Caudate nucleus (tissue), 63 donors: ENCODE measurements at places on chromosomes 1 and 21.

GRCh38 chr1:211326528-211327345, at the start of gene TRAF5:
Gene TRAF5 (plus strand): TSS chr1:211326833. CDS start chr1:211353240, 26,407 bp downstream.
- no peak for DNase-seq

DNA sequence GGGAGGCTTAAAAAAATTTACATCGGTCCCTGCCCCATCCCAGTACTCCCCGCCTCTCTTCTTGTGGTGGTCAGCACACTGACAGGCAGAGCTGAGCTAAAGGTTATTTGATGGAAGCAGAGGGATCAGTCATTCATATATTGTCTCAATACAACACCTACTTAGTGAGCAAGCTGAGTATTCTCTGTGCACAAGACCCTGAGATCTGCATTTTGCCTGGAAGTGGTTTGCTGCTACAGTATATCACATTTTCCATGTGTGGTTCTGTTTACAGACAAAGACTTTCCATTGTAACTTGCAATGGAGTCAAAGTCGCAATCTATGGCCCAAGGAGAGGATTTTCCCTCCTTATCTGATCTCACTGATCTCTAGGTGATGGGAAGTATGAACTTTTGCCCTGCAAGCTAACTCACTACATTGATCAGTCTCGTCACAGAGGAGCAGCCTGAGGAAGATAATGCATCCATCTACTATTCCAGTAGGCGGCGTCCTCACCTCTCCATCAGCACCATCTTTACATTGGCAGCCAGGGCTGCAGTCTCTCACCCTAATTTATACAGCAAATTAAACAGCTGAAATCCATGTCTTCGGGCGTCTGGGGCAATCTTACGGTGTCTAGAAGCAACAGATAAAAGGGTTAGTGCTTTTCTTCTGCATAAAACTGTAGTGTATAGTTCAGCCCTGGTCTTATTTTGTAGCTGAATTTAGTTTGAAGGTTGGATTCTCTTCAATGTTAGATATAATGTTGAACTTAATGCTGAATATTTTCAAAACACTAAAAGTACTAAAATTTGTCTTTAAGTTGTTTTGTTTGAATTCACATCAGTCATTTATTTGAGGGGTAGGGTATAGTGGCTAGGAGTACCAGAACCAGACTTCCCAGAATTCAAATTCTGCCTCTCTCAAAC, 3.2 kb upstream of the TRAF5 start:
- DNase-seq = no peak

GRCh38 chr1:99560207-99561040, 85.5 kb upstream of the PALMD start:
- no peak for DNase-seq

- DNase-seq = no peak
Measured at GRCh38 chr1:17654519-17654918, 100.6 kb upstream of the ACTL8 start.

DNA sequence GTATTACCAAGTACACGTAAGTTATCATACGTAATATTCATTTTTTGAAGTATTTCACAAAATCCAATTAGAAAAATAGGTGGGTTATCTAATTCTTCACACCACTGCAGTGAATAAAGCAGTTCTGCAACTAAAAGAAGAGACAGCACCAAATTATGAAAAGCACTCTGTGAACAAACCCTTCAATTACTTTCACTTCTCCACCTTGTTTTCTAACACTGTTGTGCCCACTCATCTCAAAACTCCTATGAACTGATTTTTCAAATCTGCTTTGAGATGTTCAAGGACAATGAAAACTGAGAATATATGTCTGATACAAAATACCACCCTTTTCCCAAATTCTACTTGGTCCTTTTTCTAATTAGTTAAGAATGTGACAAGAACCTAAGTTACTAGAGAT, 39.4 kb downstream of the LTN1 start:
- no peak for DNase-seq

- DNase-seq = no peak
Measured at GRCh38 chr1:38134294-38134755, 87.7 kb upstream of the POU3F1 start.

- DNase-seq = no peak
Measured at GRCh38 chr1:6591222-6591621, 11.4 kb downstream of the ZBTB48 start.

GRCh38 chr1:162383091-162383490, 1.6 kb downstream of the C1orf226 start:
- no peak for DNase-seq

DNA sequence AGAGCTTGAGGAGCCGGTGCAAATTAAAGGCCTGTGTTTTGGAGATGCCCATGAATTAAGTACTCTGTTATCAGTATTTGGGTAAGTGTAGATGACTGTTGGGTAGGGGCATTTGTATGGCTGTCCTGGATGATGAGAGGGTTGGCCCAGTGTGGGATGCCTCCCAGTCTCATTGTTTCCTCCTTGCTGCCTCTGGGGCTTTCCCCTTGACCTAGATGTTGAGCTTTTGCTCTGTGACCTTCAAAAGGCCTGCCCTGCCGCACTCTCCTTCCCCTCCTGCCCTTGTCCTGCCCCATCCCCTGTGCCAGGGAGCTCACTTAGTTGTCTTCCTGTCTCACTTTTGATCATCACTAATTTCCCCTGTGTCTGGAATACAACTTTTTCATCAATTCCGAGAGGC, 10.0 kb downstream of the GALNT2 start:
- no peak for DNase-seq

GRCh38 chr1:30648408-30649000, 74.9 kb downstream of the MATN1 start:
- no peak for DNase-seq

DNA sequence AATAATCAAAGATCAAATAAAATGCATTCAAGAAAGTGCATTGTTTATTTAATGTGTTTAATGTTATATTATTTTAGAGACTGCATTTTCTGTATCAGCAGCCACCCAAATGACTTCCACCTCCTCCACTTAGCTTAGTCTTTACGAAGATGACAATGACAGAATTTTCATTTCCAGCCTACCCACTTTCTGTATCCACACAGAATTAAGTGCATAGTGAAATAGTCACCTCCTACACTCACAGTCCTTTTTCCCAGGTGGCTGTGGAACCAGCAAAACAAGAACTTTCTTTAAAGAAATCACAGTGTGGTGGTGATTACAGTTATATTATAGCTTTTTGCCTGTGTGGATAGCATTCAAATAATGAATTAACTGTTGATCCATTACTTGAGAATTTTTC, 66.2 kb upstream of the KCNK1 start:
- DNase-seq = no peak

GRCh38 chr1:231410036-231410612, 12.0 kb downstream of the EGLN1 start:
- DNase-seq = no peak

DNA sequence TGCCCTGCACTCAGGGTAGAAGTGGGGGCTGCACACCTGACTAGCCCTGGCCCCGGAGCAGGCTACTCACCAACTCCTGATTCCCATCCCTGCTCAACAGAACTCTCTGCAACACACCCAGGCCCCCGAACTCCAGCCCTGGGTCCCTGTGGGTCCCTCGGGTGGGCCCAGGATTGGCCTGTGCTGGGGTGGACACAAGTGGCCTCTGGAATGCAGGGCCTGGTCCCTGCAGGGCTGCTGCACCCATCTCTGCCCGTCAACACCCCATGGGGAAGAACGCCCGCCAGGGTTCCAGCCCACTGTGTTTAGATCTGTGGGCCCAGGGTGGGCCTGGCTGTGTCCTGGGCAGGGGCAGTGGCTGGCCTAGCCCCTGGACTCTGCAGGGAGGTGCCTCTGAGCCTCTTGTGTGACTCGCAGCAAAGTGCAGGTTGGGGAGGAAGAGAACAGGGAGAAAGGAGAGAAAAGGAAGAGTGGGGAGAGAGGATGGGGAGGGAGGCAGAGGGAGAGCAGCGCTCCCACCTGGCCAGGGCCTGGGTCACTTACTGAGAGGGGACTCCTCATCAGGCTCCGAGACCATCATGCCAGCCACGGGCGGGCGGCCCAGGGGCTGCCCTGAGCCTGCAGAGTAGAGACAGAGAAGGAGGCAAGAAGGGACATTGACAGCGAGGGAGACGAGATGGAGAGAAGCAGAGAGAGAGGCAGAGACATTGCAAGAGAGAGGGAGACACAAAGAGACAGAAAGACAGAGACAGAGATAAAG, 43.9 kb downstream of the HSPG2 start:
- no peak for DNase-seq

DNA sequence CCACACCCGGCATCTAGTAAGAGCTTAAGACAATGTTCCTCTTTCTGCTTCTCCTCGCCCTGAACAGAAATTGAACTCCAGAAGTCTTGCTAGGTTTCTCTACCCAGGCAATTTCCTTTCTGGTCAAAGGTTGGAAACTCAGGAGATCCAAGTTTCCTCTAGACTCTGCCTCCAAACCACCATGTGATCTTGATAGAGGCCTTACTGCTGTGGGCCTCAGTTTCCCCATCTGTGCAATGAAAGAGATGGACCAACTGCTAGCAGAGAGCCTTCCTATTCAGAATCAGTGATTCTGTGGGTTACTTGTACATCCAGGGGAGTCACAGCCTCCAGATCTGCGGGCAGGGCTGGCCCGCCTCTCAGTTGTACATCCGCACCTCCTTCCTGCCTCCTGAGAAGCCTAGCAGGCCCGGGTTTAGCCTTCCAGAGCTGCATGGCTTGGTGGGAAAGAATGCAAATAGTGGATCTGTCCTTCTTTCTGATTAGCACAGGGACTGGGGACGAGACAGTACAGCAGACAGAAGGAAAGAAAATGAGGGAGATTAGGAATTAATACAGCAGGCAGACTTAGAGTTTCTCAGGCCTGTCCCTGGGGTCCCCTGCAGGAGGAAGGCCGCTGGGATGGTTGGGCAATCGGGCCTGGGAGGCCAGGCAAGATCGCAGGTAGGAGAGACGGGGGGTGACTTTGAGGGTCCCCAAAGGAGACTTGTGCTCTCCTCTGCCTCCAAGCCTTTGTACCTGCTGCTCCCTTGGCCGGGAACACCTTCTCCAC, 83.9 kb downstream of the PAX7 start:
- DNase-seq = no peak

- no peak for DNase-seq
Measured at GRCh38 chr1:208182880-208183645, 61.1 kb downstream of the PLXNA2 start.

GRCh38 chr1:150562446-150563339, 13.5 kb downstream of the ADAMTSL4 start:
- DNase-seq = no peak

- no peak for DNase-seq
Measured at GRCh38 chr21:38675182-38675824, 130.4 kb upstream of the ETS2 start.

DNA sequence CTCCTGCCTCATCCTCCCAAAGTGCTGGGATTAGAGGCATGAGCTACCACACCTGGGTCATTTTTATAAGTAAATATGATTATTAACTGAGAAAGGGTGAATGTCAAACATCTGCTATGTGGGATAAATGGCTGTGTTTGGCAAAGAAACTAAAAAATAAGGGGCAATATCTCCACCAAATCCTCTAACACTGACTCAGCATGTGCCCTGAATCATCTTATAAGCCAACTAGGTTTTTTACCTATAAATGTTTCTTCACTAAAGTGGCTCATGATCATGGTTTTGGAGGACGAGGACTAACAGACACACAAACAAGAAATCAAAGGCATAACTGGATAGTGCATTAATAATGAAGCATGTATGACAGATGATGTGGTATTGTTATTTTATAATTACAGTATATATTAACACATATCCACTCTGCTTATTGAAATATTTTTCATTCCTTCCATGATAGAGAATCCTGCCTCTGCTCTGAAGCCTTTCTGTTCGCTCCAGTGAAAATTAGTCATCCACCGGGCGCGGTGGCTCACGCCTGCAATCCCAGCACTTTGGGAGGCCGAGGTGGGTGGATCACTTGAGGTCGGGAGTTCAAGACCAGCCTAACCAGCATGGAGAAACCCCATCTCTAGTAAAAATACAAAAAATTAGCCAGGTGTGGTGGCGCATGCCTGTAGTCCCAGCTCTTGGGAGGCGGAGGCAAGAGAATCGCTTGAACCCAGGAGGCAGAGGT, 11.7 kb upstream of the ARHGAP29 start:
- DNase-seq = no peak

DNA sequence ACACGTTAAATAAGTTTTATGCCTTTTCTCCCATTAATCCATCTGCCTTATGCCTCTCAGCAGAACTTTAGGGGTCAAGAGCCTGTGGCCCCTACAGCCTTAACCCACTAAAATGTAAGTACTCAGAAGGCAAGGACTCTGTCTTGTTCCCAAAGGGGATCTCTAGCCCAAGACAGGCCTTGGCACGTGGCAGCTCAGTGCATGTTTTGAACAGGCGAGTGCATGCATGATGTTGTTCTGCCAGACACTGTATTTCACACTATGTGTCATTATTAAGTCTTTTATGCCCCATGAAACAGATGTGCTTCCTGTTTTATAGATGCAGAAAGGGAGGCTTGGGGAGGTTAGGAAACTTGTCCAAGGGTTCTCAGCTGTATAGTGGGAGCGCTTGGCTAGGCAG, 102.8 kb downstream of the ETS2 start:
- no peak for DNase-seq

GRCh38 chr1:230864441-230864840, 3.9 kb downstream of the C1orf198 start:
- DNase-seq = no peak

DNA sequence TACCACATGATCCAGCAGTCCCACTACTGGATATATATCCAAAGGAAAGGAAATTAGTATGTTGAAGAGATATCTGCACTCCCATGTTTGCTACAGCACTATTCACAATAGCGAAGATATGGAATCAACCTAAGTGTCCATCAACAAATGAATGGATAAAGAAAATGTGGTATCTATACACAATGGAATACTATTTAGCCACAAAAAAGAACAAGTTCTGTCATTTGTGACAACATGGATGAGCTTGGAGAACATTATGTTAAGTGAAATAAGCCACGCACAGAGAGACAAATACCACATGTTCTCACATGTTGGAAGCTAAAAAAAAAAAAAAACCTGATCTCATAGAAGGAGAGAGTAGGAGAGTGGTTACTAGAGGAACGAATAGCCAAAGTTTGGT, 17.7 kb downstream of the ATPAF1 start:
- DNase-seq = no peak

DNA sequence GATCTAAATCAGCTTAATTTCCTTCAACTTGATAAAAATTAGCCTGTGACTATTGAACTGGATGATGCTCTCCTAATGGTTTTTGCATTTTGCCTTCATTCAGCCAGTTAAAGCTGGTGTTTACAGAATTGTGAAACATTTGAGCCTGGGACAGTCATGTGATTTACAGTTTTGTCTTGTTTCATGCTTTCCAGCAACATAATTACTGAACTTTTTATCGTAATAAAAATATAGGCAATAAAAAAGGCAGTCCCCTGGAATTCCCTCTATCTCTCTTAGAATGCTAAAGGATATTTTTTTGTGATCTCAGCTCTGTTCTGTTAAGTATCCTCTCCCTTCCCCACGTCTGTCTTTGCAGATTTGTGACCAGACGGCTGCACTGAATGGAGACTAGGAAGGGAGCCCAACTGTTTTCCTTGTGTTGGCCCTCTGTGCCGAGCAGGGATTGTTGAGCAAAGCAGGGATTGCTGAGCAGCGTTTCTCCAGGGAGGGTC, 70.3 kb upstream of the RGL1 start:
- no peak for DNase-seq
